ENCODE measurements at places on chromosomes 6 and 20.

GRCh38 chr6:79232696-79233462 is 1.6 kb downstream of the HMGN3 start:
- no peak for DNase-seq

DNA sequence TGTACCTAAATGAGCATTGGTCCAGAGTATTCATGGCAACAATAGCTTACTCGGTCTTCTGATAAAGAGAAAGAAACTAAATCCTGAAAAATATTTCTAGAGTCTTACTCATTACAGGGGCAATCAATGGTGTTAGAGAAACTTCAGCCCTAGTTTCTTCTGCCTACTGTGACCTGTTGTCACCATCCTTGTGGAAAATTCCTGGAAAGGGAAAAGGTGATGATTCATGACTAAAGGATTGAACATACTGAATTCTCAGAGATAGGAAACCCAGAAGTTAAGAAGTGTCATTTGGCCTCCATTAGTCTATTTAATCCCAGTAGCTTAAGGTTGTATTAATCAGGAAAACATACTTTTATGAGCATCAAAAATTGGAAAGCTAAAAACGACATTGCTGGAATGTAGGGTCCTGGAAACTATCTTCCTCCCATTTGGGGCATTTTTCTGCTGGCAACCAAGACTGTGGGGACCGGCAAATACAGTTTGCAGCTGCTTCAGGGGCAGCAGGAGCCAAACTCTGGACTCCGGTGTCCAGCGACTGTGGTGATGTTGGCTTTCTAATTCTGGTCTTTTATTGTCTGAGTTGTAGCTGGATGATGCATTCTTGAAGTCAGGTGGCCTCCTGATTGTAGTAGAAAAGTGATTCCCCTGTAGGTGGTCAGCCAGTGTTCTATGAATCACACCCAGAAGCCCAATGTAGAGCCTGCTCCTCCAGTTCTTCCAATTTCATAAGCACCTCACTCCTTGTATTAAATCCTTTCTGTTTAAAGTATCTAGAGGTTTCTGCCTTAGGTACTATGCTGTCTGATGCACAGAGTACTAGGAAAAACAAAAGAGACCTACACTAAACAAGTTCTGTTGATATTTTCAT is 67.6 kb downstream of the LCA5 start:
- DNase-seq = no peak

DNA sequence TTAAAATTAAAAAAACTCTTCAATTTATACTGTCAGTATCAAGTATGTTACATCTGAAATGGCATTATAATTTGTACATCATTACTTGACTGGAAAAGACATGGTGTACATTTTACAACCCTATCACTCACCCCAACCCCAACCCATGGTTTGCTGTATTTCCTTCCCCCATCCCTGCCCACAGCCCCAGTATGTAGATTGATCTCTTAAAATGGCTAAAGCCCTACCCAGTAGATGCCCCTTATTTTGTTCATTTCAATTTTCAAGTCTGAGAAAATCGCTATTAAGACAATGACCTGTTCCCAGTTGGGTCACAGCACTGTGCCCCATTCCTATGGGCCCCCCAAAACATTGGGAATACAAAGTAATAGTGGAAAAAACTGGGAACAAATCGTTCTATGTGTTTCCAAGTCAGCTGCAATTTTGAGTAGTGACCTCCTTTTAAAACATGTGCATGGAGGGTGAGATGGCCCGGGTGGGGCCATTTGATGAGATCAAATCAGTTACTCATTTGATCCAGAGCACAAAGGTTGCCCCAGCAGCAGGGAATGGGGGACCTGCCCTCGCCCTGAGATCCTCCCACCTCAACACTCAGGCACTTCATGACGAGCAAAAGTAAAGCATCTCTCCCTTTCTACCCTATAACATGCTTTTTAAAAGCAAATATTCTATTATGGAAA is 13.3 kb downstream of the EZR start:
- DNase-seq = no peak

DNA sequence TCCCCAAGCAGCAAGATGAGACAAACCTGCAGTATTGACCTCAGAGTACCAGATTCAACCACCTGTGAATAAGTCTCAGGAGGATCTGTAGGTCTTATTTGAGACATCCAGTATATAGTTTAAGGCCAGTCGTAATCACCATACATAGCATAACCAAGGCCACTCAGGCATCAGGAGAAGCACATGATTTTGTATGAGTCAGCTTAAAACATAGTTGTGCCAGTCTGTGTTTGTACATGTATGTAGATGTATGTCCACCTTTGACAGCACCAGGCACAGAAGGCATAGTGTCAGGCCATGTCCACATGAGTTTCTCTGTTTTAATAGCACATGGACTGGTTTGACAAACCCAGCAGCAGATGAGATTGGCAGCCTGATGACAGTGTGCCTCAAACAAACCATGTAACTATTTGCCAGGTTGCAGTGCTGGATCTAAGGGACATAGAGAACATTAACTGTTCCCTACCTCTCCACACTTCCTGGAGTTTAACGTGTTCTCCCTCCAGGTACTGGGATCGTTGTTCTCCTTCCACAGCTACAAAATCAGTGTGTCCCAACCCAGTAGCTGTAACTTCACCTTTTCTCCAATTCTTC is 8.6 kb upstream of the ASIP start:
- DNase-seq = no peak

DNA sequence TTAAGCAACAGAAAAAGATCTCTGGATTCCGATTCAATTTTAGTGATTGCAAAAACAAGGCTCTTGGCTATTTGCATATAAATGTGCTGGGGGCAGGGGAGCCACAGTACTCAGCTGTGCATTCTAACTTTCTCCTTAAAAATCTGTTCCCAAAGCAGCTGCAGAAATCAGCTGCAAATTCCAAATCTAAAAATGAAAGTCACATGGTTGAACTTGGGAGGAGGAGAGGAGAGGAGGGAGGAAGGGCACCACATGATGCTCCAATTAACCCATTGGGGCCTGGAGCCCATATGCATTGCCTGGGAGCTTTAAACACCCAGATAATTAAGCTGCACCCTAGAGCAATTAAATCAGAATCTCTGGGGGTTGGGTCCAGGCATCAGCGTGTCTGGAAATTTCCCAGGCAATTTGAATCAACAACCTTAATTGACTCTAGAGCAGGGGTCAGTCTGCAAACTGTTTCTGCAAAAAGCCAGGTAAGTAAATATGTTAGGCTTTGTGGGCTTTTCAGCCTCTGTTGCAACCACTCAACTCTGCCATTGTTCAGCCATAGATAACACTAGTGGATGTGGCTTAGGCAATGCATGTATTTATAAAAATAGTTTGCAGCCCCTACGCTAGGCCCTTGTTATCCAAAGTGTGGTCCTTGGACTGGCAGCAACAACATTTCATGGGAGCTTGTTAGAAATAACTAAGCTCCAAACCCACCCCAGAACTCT is 508.1 kb downstream of the KIF16B start:
- DNase-seq = no peak

- no peak for DNase-seq
These were observed 99.1 kb downstream of the ARMC2 start for GRCh38 chr6:108947114-108947854.

- no peak for DNase-seq
These were observed 15.0 kb upstream of the TRAM2 start for GRCh38 chr6:52591832-52592231.

GRCh38 chr20:63690003-63690897 is 6.2 kb upstream of the TNFRSF6B start:
- DNase-seq = no peak

DNA sequence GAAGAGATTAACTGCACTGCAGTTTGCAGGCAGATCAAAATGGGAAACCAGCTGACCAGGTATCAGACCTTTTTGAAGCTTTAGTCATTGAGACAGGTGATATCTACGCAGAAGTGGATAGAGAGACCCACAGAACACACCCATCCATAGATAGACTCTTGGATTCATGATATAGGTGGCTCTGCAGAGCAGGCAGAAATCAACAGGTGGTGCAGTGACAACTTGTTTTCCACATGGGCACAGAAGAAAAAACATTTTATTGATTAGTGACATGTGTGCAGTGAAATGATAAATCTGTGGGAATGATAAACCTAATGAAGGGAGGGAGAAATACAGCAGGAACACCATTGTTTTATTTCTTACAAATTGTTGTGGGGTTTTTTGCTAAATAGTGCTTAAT is 45.2 kb downstream of the NUDT3 start:
- DNase-seq = no peak

- no peak for DNase-seq
These were observed 71.0 kb downstream of the TRAM2 start for GRCh38 chr6:52505726-52506409.

GRCh38 chr20:23228912-23229311 is 121.7 kb upstream of the NXT1 start:
- no peak for DNase-seq

- DNase-seq = no peak
These were observed 151.9 kb downstream of the CDKAL1 start for GRCh38 chr6:20686142-20686541.

GRCh38 chr20:47216819-47217410 is 139.6 kb downstream of the ZMYND8 start:
- no peak for DNase-seq

- DNase-seq = no peak
These were observed 43.3 kb downstream of the NUDT3 start for GRCh38 chr6:34349211-34349610.

GRCh38 chr6:92688342-92688741 is 731.0 kb downstream of the EPHA7 start:
- DNase-seq = no peak

- no peak for DNase-seq
These were observed 48.8 kb downstream of the PPP1R3G start for GRCh38 chr6:5133943-5134342.

GRCh38 chr6:8803181-8803760 is 367.9 kb upstream of the SLC35B3 start:
- no peak for DNase-seq

GRCh38 chr6:143941852-143942627 is 66.0 kb downstream of the PLAGL1 start:
- peak; percentile 40 for DNase-seq

GRCh38 chr6:1316489-1316971 is 4.6 kb downstream of the FOXQ1 start:
- DNase-seq = no peak

DNA sequence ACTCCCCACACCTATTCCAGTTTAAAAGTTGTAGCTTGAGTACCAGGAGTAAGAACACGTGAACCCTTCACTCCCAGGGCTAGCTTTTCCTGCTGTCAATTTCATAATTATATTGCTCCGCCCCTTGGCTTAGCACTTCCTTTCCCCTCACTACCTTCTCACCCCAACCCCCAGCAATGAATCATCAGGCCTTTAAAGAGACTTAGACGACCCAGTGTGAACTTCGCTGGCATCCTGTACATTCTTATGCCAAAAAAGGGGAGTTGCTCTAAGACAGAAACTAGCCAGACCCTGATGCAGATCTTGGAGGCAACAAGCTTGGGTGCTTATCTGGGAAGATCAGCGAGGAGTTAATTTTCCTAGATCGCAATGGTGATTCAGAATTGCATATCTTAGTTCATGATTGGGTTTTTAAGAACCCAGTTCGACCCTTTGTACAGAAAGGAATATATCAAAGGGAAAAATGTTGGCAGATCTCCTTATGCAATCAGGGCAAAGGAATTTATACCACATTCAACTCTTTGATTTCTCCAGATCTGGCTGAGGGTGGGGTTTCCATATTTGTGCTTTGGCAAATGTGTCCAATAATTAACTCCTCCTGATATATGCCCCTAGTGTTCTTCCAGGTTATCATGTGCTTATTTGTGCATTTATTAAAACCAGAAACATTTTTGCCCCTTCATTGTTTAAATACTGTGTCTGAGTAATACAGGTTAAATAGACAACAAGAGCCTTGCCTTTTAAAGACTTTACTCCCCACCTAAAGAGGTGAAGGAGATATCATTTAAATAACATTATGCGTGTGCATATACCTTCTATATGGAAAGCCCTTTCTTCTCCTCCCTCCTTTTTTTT is 8.1 kb upstream of the ATXN1 start:
- DNase-seq = peak; percentile 18

GRCh38 chr6:111993342-111993741 is 60.6 kb upstream of the CCN6 start:
- no peak for DNase-seq

- no peak for DNase-seq
These were observed 162.3 kb upstream of the ZNF217 start for GRCh38 chr20:53755733-53756531.

DNA sequence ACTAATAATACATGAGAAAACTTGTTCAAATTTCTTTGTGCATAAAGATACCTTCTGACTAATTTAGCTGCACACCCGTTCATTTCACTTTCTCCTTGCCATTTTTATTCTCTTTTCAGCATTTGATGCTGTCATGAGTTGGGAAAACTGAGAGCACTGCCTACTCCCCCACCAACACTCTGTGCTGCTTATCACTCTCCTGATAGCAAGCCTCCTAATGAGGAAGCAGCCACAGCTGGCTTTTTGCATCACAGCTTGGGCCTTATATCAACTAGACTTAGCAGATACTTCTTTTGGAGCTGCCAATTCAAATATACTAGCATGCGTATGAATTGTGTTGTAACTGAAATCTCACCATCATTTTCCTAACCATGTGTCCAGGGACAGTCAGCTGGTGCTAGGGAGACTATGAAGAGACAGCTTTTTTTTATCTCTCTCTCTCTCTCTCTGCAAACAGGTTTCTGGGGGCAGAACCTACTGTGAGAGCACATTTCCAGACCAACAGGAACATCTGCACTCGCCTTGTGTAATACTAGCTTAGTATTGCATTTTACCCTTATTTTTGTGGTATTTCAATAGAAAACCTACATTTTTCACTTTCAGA is 699.0 kb downstream of the KHDRBS2 start:
- DNase-seq = no peak

- DNase-seq = no peak
These were observed 443.8 kb upstream of the MANEA start for GRCh38 chr6:95133578-95133977.

GRCh38 chr6:71204741-71205140 is 83.9 kb upstream of the OGFRL1 start:
- DNase-seq = no peak

- DNase-seq = no peak
These were observed 105.4 kb downstream of the MAFB start for GRCh38 chr20:40583636-40584035.

GRCh38 chr6:135796643-135797305 is 54.7 kb upstream of the PDE7B start:
- no peak for DNase-seq
